ENCODE measurements at places on chromosomes 11 and 22.
A peak's percentile ranks its signal among the peaks of the same experiment; 100 is the strongest.

GRCh38 chr11:29449281-29450074, 567.4 kb downstream of the KCNA4 start:
- DNase-seq = no peak

GRCh38 chr11:78099666-78100065, 20.0 kb upstream of the NDUFC2 start:
- DNase-seq = no peak

- no peak for DNase-seq
Measured at GRCh38 chr11:12205330-12205729, 94.9 kb downstream of the MICAL2 start.

DNA sequence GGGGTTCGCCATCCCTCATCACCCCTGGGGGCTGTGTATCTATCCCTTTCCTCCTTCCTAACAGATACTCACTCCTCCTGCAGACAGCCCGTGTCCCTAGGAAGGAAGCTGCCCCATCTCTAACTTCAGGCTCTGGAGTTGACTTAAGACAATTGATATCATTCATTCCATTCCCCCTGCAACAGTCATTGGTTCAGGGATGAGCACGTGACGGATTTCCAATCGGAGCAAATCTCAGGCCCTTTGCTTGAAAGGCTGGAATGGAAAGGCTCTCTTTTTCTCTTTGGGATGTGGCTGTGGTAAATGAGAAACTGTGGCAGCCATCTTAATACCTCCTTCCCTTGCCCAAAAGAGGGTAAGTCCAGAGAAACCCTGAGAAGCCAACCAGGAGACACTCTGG, 5.0 kb upstream of the SCUBE2 start:
- no peak for DNase-seq

- no peak for DNase-seq
Measured at GRCh38 chr11:30478923-30479322, 107.2 kb downstream of the MPPED2 start.

- no peak for DNase-seq
Measured at GRCh38 chr11:43434893-43435292, 76.2 kb downstream of the TTC17 start.

- peak; percentile 93 for DNase-seq
Measured at GRCh38 chr11:116610190-116610589, 162.6 kb downstream of the BUD13 start.

GRCh38 chr22:44745853-44746789, 6.3 kb upstream of the ARHGAP8 start:
- no peak for DNase-seq

DNA sequence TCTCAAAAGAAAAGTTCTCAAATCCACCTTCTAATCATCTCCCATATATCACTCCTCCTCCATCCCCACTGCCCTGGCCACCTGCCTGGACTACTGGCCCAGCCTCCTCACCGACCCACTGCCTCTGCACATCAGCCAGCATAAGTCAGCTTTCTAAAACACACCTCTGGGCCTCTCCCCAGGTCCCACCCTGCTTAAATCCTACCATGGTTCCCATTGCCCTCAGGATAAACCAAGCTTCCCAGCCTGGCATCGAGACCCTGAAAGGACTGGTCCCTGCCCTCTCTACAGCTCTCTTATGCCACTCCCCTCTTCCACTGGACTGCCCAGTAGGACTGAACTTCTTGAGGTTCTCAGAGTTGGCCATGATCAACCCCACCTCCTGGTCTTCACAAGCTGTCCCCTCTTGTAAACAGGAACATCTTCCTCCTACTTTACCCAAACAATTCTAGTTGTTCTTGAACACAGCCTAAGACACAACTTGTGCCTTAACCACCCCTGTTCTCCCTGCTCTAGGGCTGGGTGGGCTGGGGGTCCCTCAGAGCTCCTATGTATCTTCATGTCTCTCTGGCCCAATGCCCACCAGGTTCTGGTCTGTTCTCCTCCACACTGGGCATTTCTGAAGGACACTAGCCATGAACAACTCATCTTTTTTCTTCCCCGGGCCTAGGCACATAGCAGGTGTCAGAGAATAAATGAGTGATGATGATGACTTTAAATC, 12.6 kb upstream of the P2RY6 start:
- no peak for DNase-seq

DNA sequence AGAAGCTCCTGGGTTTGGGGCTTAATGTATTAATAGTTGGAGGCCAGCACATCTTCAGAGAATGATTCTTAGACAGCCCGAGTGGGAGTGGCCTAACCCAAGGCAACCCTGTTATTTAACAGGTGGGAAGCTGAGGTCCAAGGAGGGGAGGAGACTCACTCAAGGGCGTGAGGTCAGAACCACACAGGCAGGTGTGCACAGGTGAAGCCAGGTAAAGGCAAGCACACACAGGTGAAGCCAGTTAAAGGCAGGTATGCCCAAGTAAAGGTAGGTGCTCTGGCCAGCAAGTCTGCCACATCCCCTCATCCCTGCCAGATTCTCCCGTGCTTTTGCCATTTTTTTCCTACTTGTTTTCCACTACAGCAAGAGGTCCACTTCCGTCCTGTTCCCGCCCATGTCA, 2.9 kb upstream of the SHANK2 start:
- no peak for DNase-seq

- DNase-seq = no peak
Measured at GRCh38 chr11:11580012-11580411, 41.8 kb downstream of the GALNT18 start.

- DNase-seq = no peak
Measured at GRCh38 chr22:34475886-34476285, 555.6 kb upstream of the LARGE1 start.

DNA sequence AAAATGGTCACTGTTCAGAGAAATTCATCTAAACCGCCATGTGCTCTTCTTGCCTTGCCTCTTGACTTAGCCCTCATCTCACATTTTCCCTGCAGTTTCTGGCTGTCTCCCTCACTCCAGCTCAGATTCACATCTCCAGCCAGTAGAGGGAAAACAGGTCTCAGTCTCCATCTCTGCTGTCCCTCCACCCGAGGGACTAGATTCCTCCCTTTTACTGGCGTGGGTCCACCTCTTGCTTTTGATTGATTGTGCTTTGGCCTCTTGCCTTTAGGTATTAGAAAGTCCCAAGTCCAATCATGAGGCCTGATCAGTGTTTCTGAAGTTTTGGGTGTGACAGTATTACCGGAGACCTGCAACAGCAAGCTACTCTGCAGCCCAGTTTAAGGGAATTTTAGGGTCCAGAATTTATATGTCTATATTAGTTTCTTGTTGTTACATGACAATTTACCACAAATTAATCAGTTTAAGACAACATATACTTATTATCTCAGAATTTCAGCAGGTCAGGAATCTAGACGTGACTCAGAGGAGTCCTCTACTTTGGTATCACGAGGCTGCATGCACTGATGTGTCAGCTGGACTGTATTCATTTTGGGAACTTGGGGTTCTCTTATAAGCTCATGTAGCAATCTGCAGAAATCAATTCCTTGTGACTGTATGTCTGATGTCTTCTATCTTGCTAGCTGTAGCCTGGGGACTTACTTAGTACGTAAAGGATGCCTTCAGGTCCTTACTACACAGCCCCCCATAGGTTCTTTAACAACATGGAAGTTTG, 805.2 kb upstream of the CCDC90B start:
- DNase-seq = no peak

DNA sequence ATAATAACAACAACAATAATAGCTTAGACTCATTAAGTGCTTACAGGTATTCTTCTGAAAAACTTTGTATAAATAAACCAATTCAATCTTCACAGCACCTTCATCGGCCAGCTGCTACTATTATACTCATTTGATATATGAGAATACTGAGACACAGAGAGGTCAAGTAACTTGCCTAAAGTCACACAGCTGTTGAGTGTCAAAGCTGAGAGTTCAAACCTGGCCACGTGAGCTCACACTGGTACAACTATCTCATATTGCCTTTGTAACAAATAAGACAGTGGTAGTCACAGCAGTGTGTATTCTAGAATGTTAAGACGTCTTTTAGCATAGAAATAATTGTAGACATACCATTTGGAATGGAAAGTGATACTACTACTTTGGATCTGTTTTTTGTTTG, 268.5 kb downstream of the NTM start:
- no peak for DNase-seq

DNA sequence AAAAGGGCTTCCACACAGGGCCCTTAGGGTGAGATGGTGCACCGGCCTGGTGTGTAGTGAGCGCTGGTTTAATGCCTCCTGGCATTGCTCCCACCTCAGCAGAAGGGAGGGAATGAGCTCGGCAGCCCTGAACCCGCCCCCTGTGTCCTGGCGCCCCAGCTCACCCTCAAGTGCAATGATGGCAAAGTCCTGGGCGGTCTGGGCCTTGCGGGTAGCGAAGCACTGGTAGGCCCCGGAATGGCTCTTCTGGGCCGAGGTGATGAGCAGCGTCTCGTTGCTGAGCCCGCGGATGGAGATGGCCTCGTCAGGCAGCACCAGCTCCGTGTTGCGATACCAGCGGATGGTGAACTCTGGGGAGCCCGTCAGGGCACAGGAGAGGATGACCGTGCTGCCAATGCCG, 193.3 kb downstream of the CEP164 start:
- DNase-seq = no peak

DNA sequence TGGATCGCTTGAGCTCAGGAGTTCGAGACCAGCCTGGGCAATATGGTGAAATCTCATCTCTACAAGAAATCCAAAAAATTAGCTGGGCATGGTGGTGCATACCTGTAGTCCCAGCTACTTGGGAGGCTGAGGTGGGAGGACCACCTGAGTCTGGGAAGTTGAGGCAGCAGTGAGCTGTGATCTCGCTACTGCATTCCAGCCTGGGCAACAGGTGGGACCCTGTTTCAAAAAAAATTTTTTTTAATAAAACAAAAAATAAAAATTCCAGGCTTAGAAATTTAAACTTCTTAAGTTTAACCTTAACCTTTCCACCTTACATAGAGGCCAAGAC, 21.2 kb downstream of the CLMP start:
- DNase-seq = no peak

DNA sequence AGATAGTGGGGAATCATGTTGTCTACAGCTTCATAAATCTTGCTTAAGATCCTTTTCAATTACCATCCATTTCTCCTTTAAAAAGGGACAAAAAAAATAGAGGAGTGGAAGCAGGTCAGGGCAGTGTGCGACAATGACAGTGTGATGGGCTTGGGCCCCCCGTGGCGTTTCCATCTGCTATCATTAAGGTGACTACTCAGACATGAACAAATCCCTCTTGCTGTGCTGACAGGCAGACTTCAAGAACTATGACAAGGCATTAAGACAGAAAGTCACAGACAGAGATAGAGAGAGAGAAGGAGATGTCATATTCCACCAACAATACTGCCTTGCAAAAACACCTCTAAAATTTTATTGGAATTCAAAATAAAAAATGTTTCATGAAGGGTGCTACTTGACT, 263.2 kb downstream of the DCDC1 start:
- peak; percentile 81 for DNase-seq

DNA sequence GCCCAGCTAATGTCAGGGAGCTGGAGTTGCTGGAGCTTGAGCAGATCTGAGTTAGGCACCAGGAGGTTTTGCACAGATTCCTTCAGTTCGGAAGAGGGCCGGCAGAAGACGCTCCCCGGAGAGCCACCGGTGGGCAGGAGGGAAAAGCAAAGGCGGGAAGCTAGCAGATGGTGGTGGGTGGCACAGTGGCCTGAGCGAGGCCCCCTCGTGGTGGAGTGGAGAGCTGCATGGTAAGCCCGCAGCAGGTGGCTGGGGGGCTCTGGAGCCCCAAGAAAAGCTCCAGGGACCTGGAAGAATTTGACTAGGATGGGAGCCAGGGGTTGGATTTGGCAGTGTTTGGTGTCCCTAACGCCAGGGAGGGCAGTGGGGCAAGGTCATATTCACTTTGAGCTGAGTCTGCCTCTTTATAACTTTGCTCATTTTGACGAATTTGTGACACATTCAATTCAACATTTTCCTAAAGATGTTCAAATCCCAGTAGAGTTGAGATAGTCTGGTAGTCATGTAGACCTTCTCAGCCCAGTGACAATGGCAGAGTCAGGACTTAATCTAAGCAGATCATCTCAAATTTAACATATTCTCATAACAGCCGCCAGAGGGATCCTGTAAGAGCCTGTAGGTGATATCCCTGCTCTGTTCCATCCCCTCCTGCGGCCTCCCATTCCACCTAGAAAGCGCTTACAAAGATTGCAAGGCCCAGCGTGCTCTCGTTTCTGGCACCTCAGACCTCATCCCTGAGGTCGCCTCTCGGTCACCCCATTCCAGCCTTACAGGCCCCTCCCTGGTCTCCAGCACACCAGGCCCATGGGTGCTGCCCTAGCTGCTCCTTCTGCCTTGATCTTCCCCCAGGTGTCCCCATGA, 57.9 kb downstream of the TRIM29 start:
- no peak for DNase-seq

- DNase-seq = no peak
Measured at GRCh38 chr11:2886191-2886894, 768 bp upstream of the CDKN1C start.

DNA sequence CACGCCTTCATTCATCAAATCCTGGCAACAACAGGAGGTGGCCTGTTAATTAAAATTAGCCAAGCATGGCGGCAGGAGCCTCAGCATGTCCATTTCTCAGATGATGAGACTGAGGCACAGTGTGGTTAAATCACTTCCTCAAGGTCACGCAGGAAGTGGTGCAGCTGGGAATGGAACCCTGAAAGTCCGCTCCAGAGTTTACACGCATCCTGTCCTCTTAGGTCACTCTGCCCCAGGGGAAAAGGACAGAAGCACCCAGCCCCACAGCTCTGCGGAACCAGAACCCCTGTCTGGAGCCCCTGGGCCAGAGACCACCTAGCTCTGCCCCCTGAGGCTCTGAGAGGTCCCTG, 19.6 kb downstream of the RPL3 start:
- no peak for DNase-seq

- peak; percentile 39 for DNase-seq
Measured at GRCh38 chr11:65204646-65205601, 23.2 kb downstream of the CAPN1 start.

DNA sequence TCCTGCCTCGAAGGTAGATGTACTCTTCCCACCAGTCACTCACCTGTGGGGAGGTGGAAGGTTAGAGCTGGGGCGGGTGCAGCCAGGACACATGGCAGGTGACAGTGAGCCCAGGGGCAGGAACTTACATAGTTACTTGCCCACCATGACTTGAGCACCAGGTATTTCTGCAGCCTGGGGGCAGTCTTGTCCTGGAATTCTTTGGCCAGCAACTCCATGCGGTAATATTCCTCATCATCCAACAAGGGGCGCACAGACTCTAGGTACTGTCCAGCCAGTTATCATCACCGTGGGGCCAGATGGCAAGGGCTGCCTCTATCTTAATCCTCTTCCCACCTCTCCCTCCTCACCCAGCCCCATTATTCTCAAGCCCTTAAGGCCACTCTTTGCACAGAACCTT, 2.2 kb downstream of the CPT1B start:
- peak; percentile 55 for DNase-seq

- DNase-seq = no peak
Measured at GRCh38 chr22:19844377-19845053, 10.2 kb downstream of the GNB1L start.

- peak; percentile 38 for DNase-seq
Measured at GRCh38 chr11:33160136-33160535, 1.1 kb downstream of the CSTF3 start.

- DNase-seq = no peak
Measured at GRCh38 chr22:41229215-41229614, 11.5 kb downstream of the CHADL start.

DNA sequence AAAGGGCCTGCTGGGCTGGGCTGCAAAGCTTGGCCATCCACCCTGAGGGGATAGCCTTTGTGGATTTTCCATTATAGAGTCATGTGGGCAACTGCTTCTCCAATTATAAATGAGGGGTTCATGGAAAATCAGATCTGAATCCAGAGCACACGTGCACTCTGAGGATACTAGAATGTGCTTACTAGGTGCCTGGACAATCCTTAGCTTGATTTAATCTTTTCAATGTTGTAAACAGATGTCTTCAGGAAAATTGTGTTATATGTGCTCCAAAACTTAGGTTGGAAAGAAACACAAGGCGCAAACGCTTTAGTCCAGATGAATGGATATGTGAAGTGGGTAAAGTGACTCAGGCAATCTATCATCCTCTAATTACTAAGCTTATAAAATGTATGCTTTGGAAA, 92.0 kb downstream of the SLC17A6 start:
- no peak for DNase-seq

Measured in COR-L47 (cell line).